NAMALWA (cell line): ENCODE measurements at places on chromosomes 1 and 21.

DNA sequence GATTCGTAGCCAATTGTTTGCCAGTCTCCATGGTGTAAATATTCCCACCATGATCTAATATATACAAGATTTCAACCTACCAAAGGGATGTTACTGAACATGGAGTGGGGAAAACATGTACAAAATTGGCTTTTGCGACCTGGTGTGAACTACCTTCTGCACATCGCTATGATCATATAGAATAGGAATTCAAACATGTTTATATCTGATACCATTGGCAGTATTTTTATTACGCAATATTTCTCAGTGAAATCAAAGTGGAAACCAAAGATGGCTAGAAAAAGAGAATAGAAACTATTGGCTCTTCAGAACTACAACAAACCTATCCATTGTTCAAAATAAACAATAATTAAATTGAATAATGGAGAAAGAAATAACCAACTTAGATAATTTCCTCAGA is 285.1 kb downstream of the TPR start:
- no peak for DNase-seq

DNA sequence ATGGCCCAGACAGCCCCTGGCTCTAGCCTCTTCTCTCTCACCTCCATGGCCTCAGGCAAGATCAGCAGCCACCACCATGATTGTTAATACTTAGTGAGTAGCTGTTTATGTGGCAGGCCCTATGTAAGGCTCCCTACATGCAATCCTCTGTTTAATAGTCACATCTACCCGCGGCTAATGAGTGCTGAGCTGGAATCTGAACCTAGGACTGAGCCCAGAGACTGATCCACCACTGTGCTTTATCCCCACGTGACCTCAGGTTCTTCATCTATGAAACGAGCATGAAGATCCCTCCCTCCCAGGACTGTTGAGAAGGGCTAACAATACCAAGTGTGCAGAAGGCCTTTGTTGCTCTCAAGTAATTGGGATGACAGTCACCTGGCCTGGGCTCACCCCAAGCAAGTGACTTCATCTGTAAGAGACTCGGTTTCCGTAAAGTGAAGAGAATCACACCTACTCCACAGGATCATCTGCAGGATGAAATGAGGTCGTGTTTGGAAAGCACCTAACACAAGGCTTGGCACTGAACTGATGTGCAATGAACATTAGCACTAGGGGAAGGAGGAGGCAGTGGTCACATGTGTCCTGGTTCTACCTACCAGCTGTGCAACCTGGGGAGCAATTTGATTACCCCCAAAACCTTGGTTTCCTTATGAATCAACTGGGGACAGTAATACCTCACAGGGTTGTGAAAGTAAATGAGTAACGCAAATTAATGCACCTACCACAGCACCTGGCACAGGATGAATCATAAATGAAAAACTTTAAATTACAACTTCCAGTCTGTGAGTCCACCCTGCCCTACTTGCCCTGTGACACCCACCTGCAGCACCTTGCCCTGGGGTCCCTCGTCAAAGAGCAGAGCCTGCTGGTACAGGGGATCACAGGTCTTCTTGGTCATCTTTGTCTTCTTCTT is 37.2 kb downstream of the RIMS3 start:
- DNase-seq, result no peak

DNA sequence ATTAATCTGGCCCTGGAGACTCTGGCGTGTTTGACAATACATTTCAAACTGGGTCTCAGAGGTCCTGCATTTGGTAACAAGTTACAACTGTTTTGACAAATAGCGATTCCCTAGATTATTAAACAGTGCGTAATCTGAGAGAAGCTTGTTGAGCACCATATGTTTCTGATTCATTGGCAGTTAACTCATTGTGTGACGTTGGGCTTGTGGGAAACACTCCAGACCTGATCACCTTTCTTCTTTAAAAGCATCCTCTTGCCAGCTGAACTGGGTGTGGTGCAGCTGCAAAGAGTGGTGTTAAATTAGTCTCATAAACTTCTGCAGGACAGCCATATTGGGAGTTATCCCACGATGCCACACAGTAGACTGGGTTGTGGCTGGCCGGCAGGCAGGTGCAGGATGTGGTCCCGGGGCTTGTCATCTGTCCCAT is 82.7 kb downstream of the CDC7 start:
- DNase-seq, result no peak

- peak; percentile 14 for DNase-seq
These were observed at the start of gene GBP1 for GRCh38 chr1:89065079-89065868. Gene GBP1, minus strand, starts transcription at chr1:89065208. Its CDS starts 1,974 bp downstream, at chr1:89063234.

DNA sequence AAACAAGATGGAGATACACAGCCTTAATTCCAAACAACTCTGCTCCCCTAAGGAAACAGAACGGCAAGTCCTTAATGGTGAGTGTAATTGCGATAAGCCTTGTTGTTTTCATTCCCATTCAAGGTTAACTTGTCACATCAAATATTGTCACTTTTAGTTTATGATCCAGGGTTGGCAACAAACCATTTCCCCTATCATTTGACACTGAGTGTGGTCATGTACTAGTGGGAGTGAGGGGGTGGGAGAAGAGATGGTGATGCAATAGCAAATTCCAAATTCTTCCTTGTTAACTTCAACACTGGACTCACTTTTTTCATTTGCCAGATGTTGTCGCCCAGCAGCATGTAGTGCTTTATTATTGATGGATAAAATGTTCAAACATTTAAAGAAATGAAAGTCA is 140.4 kb downstream of the ZNF326 start:
- DNase-seq, result no peak

DNA sequence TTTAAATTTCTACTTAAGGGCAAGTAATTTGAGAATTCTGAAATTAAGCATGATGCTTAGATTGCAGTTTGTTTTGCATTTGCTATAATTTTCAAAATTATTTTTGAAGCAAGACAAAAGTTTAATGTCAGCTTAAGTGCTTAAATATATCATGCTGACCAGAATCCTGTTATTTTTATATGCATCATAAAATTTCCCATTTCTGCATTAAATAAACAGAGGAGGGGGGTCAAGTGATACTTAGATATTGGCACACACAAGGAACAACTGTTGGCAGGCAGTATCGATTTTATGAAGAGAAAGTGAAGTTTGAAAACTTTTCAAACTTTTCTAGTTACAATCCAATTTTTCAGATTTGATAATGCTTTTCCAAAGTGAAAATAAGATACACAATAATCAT is 61.0 kb downstream of the MIER1 start:
- DNase-seq, result no peak

DNA sequence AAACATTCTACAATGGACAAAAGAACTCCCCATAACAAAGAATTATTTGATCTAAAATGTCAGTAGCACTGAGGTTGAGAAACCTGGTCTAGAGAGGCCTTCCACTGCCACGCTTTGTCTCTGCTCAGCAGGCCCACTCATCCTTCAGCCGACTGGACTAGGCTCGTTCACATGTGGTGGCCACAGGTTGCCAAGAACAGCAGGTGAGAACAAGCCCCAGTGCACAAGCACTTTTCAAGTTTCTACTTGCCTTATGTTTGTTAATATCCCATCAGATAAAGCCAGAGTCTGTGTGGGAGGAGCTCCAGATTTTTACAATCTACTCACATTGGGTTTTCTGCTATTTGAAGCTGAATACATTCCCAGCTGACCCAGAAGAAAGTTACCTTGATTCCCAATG is 9.1 kb upstream of the EFHD2 start:
- no peak for DNase-seq

DNA sequence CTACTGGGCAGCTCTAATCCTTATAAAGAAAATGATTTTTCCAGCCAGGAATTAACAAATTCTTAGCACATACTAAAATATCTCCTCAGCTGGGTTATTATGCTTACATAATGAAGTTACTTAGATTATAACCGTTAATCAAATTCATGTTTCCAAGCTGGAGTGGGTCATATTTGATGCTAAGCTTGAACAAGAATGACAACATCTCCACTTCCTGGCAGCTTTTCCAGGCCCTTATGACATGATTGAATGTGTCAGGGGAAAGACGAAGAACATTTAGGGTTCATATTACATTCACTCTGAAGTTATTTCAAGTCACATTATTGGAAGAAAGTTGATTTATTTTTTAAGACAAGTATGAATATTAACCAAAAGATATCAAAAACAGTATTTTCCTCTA is 333.7 kb downstream of the PCP4 start:
- DNase-seq, result no peak

DNA sequence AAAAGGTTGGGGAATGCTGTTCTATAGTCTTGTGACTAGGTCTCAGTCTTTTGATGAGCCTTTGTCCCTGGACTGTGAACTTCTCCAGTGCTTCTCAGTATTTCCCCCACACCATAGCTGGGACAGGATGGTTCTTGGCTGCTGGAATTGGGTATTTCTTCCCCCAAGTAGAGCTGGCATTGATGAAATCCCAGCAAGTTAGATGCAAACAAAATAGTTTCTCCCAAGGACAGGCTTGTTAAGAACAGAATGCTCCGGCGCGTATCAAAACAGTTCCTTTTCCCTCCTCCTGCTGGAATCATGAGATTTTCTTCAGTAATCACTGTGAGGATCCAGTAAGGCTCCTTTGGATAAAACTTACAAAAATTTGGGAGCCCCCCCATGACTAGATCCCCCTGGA is 162.6 kb downstream of the PIK3R3 start:
- DNase-seq, result no peak

GRCh38 chr1:164650531-164650930 is 91.5 kb downstream of the PBX1 start:
- no peak for DNase-seq

DNA sequence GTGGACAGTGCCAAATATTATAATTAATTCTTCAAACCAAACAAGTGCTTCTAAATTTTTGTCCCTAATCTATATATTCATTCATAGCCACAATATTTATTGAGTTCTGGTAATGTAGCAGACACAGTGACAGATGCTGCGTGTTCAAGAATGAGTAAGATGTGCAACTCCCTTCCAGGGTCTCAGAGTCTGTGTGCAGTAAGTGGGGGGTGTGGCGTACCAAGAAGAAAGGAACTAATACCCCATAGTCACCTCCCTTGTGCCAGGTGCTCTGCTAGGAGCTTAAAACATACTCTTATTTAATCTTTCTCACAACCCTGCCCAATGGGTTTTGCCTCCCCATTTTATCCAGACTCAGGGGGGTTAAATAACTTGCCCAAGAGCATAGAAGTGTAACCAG is 358.7 kb downstream of the BARHL2 start:
- no peak for DNase-seq

GRCh38 chr1:27306892-27307761 is 14.8 kb upstream of the TMEM222 start:
- DNase-seq, result no peak

- DNase-seq, result no peak
These were observed 7.4 kb downstream of the LDLRAP1 start for GRCh38 chr1:25550683-25551310.

DNA sequence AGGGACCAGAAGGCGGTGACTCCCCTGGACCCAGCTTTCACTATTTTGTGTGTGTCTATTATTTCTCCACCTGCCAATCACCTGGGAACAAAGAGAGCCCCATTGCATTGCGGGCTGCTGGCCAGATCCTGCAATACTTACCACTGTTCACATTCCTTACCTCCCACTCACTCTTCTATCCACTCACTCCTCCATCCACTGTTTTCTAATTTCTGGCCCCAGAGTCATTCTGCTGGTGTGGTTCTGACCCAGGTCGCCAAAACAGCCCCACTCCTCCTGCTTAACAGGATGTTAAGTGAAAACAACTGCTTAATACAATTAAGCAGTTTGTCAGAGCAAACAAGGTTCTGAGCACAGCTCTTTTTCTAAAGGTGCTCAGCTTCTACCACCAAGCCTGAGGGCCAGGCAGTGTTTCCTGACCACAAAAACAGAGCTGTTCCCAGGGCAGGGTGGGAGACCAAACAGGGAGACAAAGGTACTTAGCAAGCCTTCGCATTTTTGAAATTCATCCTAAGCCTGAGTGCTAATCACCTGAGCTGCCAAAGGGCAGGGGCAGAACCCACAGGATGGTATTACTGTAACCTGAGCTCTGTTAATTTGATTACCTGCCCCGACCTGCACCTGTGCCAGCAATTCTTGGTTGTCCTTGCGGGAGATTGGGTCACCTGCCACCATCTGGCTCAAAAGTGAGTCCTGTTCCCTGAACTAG is 38.5 kb upstream of the EFCAB14 start:
- no peak for DNase-seq

DNA sequence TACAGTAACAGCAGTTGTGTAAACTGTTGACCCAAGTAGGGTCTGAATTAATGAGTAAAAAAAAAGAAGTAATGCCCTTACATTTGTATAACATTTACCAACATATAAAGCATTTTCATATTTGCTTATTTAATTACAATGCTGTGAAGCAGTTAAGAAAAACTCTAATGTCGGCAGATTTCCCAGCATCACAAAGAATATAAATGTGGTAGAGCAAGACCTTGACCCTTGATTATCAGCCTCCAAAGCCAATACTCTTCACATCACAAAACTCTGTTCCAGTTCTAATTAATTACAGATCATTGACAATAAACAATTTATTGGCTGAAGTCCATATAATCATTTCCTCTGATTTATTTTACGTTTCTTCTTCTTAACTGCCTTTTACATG is 130.2 kb downstream of the DUSP10 start:
- no peak for DNase-seq

DNA sequence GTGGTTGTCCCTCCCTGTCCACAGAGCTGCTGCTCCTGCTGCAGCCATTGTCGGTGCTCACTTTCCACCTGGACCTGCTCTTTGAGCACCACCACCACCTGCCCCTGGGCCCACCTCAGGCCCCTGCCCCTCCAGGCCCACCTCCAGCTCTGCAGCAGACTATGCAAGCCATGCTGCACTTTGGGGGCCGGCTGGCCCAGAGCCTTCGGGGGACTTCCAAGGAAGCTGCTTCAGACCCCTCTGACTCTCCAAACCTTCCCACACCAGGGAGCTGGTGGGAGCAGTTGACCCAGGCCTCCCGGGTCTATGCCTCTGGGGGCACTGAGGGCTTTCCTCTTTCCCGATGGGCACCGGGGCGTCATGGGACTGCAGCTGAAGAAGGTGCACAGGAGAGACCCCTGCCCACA is 5.9 kb downstream of the RUSC1 start:
- DNase-seq, result no peak

DNA sequence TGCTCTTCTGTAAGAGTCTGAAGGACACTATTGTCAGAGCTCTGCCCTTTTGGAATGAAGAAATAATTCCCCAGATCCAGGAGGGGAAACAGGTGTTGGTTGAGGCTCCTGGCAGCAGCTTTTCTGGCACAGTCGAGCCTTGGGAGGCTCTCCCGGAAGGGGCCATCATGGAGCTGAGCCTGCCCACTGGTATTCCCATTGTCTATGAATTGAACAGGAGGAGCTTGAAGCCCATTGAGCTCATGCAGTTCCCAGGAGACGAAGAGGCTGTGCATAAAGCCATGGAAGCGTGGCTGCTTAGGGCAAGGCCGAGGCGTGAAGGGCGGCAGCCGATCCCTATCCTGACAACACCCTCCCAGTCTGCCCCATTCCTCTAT is 26.6 kb downstream of the UBE4B start:
- no peak for DNase-seq

DNA sequence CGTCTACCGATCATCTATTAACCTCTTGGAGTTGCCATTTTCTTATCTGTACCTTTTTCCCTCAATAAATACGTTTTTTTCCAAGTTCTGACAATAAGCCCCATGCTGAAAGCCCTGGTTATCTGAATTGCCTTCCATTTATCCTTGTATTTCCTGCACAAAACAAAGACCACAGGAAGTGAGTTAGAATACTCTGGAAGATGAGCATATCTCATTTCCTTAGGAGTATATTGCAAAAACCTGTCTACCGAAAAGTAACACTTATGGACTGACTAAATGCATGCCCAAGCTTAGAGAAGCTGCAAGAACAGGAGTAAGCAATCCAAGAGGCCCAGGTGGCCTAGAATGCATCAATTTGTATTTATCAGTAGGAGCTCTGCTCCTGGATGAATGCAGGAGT is 39.9 kb downstream of the DIRAS3 start:
- DNase-seq, result no peak
